ENCODE measurements at places on chromosomes 4 and X.

GRCh38 chr4:55397520-55398321 lies 2.0 kb downstream of the TMEM165 start:
- DNase-seq = no peak

- DNase-seq = no peak
Observed at GRCh38 chr4:20451986-20452385, 200.3 kb downstream of the SLIT2 start.

DNA sequence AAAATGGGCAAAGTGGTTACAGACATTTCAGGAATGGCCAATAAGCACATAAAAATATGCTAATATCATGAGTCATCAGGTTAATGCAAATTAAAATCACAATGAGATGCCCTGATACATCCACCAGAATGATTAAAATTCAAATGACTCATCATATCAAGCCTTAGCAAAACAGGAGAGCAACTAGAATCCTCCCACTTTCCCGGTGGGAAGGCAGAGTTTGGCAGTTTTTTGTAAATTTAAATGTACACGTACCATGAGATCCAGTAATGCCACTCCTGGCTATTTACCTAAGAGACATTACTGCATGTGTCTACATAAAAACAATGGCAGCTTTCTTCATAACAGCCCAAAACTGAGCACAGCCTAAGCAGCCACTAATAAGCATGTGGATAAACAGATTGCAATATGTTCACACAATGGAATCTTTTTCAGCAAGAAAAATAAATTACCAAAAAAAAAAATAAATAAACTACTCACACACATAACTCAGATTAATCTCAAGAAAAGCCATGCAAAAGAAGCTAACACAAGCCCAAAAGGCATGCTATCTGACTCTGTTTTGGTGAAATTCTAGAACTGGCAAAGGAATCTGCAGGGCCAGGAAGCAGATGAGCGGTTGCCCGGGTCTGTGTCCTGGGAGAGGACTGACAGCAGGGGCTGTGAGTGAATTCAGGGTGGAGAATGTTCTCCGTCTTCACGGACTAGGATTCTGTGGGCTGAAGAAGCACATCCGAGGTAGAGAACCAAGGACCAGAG lies 48.8 kb downstream of the AFAP1 start:
- DNase-seq = no peak

GRCh38 chrX:103949506-103949905 lies 12.9 kb upstream of the TMSB15B start:
- no peak for DNase-seq

GRCh38 chr4:123980736-123981300 lies 584.2 kb downstream of the SPRY1 start:
- no peak for DNase-seq

DNA sequence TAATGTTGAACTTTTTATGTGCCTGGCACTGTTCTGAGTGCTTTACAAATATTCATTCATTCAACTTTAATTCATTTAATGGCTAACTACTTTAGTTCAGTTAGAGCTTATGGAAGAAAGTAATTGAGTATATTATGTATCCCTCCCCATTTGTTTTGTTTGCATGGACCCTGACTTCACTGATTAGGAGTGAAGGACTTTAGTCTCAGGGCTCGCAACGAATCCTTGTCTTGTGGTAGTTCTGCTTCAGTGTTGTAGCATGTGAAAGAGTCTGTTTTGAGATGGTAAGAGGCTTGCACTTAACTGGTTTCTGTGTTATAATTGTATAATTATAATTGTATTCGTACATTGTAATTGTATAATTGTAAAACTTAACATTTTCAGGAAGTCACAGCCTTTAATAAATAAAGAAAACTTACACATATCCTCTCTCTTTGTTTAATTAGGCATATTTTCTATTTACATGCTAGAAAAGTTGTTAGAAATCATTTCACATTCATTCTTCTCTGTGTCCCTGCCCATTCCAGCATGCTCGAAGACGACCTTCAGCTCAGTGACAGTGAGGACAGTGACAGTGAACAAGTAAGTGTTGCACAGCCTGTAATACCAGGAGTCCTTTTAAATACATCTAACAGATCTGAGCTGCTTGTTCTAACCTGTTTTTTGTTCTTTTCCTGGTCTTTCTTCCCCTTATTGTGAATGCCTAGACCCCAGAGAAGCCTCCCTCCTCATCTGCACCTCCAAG lies 115.1 kb downstream of the KLHL8 start:
- DNase-seq = no peak

- no peak for DNase-seq
Observed at GRCh38 chr4:159606835-159607234, 504.0 kb downstream of the RAPGEF2 start.

GRCh38 chrX:72272868-72273267 lies 4.2 kb downstream of the RPS4X start:
- no peak for DNase-seq

DNA sequence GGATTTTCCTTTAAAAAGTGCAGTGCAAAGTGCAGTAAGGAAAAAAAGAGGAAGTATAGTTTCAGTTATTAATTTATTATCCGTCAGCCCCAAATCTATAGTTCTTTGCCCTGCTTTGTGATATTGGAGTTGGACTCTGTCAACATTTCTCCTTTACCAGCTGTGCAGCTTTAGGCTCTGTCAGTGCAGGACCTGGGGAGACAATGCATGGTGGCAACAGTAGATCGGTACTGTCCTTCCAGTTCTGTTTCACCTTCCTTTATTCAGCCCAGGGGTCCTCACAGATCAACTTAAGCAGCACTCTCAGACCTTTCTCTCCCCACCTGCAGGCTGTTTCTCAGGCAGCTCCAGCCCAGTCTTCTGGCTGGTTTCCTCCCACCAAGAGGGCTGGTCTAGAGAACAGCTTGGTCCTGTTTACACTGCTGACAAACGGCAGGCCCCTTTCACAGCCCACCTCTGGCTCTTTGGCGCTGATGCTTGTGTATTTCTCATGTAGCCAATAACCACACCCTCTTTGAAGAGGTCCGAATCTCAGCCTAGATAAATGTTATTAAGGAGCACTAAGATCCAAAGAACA lies 71.6 kb downstream of the MCUB start:
- no peak for DNase-seq

GRCh38 chr4:138671606-138672084 lies 343.9 kb upstream of the NOCT start:
- no peak for DNase-seq

- DNase-seq = no peak
Observed at GRCh38 chr4:101464596-101464995, 117.3 kb upstream of the PPP3CA start.

DNA sequence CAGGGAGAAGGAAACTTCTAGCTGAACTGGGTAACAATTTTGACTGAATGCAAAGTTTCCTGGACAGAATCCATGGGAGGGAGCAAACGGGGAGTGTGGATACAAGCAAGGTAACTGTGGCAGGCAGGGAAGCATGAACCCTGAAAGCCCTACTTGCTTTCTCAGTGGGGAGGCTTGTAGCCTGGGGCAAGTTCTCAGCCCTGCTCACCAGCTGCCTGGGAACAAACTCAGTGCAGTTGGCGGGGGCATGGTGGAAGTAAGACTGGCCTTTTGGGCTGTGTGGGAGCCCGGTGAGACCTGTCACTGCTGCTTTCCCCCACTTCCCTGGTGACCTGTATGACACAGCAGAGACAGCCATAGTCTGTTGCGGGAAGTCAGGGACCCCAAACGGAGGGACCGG lies 14.0 kb upstream of the TEX13B start:
- DNase-seq = no peak

DNA sequence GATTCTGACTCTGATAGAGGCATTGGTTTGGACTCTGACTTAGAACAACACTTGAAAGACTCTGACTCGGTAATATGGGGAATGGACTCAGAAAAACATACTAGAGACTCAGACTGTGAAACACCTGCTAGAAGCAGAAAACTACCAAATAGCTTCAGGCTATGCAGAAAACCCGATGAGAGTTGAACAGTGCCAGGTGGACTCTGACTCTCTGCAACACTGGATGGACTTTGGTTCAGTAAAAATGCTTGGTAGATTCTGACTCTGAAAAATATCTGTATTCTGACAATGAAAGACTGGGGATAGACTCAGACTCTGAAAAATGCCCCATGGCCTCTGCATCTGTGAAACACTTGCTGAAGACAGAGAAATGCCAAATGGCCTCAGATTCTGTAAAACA lies 215.1 kb upstream of the HDX start:
- no peak for DNase-seq

GRCh38 chr4:173124209-173124865 lies 44.3 kb upstream of the GALNT7 start:
- no peak for DNase-seq

DNA sequence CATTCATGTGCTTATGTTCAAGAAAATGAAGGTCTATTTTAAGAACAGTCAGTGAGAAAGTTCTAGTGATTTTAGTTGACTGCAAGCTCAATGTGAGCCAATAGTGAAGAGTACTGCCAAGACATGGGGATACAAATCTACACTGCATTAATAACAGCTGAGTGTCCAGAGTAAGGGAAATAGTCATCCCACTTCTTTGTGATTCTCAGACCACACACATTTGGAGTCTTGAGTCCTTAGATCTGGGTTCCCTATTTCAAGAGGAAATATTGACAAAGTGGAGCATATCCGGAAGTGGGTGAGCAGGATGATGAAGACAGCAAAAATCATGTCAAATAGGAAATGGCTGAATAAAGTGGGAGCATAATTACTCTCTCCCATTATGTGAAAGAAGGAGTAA lies 171.1 kb downstream of the LARP7 start:
- DNase-seq = no peak

DNA sequence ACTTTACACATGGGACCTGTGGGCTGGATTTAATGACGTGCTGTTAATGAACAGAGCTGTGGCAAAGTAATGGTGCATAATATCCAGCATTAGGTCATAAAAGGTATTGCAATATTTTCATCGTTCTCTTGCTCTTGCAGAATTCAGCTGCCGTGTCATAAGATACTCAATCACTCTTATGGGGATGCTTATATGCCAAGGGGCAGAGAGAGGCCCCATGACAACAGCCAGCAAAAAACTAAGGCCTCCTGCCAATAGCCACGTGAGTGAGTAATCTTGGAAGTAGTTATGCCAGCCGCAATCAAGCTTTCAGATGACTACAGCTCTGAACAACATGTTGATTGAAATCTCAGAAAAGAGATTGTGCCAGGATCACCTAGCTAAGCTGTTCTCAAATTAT lies 616.9 kb downstream of the FSTL5 start:
- no peak for DNase-seq

DNA sequence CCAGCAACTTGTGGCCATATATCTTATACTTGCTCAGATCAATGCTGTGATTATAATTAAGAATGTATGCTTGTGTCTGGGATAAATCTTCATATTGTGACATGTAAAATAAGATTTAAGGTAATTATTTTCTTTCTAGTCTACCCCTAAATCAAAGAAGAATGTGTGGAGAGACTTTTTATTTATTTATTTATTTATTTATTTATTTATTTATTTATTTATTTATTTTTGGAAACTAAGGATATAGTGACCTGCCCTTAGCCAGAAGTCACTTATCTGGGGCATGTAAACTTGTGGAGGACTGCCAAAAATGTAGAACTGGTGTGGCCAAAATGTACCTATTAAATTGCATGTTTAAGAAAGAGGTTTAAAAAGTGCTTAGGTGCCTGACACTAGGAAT lies 144.3 kb downstream of the BEND2 start:
- no peak for DNase-seq

GRCh38 chr4:184850431-184851199 lies 24.8 kb upstream of the ACSL1 start:
- no peak for DNase-seq

DNA sequence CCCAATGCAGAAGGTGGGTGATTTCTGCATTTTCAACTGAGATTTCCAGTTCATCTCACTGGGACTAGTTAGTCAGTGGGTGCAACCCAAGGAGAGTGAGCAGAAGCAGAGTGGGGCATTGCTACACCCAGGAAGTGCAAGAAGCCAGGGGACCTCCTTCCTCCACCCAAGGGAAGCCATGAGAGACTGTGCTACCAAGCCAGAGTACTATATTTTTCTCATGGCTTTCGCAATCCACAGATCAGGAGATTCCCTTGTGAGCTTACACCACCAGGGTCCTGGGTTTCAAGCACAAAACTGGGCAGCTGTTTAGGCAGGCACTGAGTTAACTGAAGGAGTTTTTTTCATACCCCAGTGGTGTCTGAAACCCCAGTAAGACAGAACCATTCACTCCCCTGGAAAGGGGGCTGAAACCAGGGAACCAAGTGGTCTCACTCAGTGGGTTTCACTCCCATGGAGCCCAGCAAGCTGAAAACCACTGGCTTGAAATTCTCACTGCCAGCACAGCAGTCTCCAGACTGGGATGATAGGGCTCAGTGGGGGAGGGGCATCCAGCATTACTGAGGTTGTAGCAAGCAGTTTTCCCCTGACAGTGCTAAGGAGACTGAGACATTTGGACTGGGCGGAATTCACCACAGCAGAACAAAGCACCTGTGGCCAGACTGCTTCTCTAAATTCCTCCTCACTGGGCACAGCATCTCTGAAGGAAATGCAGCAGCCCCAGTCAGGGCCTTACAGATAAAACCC lies 903.4 kb downstream of the TECRL start:
- no peak for DNase-seq

DNA sequence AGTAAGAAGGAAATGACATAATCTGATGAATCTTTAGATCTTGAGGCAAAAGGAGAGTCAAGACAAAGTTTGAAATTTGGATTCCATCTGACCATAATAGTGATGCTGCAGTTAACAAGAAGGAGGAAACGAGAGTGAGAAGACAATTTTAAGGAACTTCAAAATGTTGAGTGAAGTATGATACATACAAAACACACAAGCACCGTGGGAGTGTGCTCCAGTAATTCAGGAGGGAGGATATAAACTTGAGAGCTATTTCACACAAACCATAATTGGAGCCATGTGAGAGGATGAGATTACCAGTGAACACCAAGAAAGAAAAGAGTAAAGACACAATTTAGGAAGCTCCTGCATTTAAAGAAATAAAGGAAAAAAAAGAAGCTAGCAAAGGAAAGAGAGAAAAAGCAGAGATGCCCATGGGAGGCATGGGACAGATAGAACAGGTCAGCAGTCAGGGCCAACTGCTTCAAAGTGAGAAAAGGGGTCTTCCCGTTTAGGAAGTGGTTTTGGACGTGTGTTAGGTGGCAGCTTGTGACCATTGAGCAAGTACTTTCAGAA lies 150.7 kb upstream of the SLC7A11 start:
- no peak for DNase-seq

- DNase-seq = no peak
Observed at GRCh38 chr4:112173593-112174558, 28.6 kb downstream of the FAM241A start.

DNA sequence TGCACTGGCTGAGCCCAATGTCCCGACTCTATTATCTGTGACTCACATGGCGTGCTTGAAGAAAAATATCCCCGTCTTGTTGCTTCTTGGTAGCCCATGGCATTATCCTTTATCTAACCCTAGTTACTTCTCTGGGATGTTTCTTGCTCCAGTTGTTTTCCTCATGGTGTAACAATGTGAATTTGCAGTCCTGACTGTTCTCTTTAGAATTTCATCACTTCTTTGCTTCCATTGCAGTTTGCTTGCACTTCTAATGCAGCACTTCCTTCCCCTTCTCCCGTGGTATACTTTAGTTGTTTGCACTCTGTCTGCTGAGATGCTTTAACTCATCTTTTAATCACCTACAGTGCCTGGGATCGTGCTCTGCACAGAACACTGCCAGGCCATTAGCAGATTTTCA lies 126.9 kb downstream of the MAML3 start:
- no peak for DNase-seq

All from stimulated activated CD8-positive, alpha-beta memory T cell treated with anti-CD3 and anti-CD28 coated beads, Interleukin-15, amount 100 ng/mL, for 4 hours (primary cell).